ENCODE measurements at places on chromosomes 5 and 9.

DNA sequence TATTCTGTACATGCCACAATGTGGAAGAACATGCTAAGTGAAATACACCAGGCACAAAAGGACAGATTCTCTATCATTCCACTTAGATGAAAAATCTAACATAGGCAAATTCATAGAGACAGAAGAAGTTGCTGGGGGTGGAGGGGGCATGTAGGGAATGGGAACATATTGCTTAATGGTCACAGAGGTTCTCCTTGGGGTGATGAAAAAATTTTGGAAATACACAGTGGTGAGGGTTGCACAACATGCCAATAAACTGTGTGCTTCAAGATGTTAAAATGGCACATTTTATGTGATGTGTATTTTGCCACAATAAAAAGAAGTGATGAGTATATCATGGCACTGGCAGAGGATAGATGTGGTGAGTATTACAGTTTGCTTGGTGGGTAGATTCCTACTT is 111.9 kb downstream of the SUSD1 start:
- no peak for DNase-seq

GRCh38 chr5:5179079-5179478 is 38.9 kb downstream of the ADAMTS16 start:
- no peak for DNase-seq

GRCh38 chr5:154771383-154771901 is 16.3 kb downstream of the LARP1 start:
- no peak for DNase-seq

DNA sequence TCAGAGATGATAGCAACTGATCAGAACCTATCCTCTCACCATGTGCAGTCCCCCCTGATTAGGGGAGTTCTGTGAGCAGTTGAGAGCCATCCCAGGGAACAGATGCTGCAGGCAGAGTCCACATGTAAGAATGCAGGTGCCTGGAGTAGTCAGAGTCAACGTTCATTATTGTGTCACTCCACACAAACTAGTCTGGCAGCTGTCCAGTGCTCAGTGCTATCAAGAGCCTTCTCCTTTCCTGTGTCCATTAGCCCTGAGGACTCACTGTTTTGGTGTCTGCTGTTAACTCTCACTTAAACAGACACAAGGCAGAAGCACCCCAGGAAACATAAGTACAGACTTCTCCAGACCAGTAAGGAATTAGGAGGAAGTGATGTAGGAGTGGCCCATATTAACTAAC is 2.5 kb downstream of the SH3TC2 start:
- DNase-seq = peak; percentile 65

GRCh38 chr9:91056917-91057316 is 255.3 kb downstream of the SYK start:
- DNase-seq = peak; percentile 9

DNA sequence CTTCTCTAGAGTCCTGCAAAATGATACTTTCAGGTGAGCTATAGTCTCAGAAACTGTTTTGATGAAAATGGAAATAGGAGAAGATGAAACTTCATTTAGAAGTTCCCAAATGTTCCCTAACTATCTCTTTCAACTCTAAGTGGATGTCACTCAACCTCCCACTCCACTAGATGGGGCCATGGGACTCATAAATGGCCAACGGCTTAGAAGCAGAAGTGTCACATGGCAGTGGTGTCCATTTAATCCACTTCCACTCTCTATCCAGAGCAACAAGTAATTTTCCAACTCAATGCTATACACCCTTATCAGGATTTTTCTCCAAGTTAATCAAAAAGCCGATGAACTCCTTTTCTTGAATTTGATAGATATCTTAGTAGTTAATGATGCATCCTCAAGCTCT is 295.7 kb downstream of the EDIL3 start:
- DNase-seq = peak; percentile 81

- DNase-seq = no peak
These were observed 255.7 kb downstream of the HCN1 start for GRCh38 chr5:45440466-45440865.

- no peak for DNase-seq
These were observed 1.4 kb upstream of the LHFPL2 start for GRCh38 chr5:78649861-78650496.

DNA sequence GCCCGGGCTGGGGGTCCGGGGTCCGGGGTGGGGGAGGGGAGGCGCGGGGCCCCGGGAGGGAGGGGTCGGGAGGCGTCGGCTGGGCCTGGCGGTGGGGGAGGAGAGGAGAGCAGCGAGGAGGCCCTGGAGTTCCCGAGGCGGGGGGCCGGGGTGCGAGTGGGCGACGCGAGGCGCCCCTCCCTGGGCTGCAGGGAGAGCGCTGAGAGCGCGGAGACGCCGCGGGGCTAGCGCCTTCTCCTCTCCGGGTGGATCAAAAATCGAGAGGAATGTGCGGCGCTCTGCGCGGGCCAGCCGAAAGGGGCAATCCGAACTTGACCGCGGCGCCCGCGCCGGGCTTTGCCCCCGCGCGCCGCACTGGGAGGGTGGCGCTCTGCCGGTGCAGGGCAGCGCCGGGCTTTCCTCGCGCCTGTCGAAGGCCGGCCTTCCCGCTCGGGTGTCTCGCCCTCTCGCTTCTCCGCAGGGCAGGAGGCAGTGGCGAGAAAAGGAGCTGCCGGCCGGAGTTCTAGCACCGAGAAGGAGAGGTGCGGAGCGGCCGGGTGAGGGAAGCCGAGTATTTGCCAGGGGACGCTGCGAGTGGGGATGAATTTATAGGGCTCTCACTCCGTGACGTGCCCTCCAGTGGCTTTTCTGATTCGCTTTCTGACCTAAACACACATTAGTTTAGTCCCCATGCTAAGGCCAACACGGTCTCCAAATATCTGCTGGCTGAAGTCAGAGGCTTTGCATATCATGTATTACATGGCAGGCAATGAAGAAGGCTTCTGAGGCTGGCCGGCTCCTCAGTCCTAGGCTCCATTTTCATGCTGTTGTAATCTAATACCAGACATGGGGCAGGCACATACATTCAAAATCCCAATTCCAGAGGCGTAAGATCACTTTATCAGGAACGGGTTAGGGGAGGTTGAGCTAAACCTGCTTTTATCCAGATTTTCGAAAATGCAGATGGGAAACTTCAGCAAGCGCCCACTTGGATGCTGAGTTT is 503 bp upstream of the GDNF start:
- peak; percentile 70 for DNase-seq

GRCh38 chr5:56322592-56322991 is 89.5 kb upstream of the ANKRD55 start:
- DNase-seq = no peak

GRCh38 chr9:126745574-126746411 is 59.0 kb upstream of the ZBTB43 start:
- DNase-seq = no peak
